ENCODE measurements at places on chromosomes 2 and 18. TPM values are rescaled to one million over a fixed set of nuclear protein-coding genes. Genes with fewer than 3 reads are reported as not detected.

Gene AQP12B
- 0.51 TPM for polyA plus RNA-seq

Gene USP37
- polyA plus RNA-seq: 18.6 TPM

Gene SLC9A2
- polyA plus RNA-seq: 4.7 TPM

Gene MOGAT1
- not detected for polyA plus RNA-seq

Gene ZAP70
- 2.4 TPM for polyA plus RNA-seq

Gene HTR2B
- polyA plus RNA-seq: 13.9 TPM

Gene POLR1A
- 21.6 TPM for polyA plus RNA-seq

Gene DPP10
- polyA plus RNA-seq: 9.9 TPM

Gene SLC4A3
- 6.2 TPM for polyA plus RNA-seq

Gene SPAST
- polyA plus RNA-seq: 31.3 TPM

Gene ERICH2
- 1.4 TPM for polyA plus RNA-seq

Gene FABP1
- polyA plus RNA-seq: 28.4 TPM

Gene ELOA2
- not detected for polyA plus RNA-seq

Gene CRYGD
- polyA plus RNA-seq: 0.59 TPM

Gene FHOD3
- 35.3 TPM for polyA plus RNA-seq

Gene PLCL1
- polyA plus RNA-seq: 15.3 TPM

Gene FIGN
- 10.4 TPM for polyA plus RNA-seq

Gene CD8B2
- 0.15 TPM for polyA plus RNA-seq

Gene VIL1
- 21.6 TPM for polyA plus RNA-seq

Gene LYPD6B
- polyA plus RNA-seq: 31.8 TPM

Gene CSRNP3
- polyA plus RNA-seq: 10.5 TPM

Gene ARHGEF4
- 5.3 TPM for polyA plus RNA-seq

Gene B4GALT6
- polyA plus RNA-seq: 19.2 TPM

Gene LYPD6
- 17.0 TPM for polyA plus RNA-seq

Gene SERPINB4
- not detected for polyA plus RNA-seq

Gene LIMS2
- polyA plus RNA-seq: 17.0 TPM

Gene MYO7B
- 33.3 TPM for polyA plus RNA-seq

Gene ABCG5
- 0.44 TPM for polyA plus RNA-seq

Gene CCDC121
- polyA plus RNA-seq: 10.6 TPM

Gene TM4SF20
- polyA plus RNA-seq: 0.06 TPM

Gene CHST10
- polyA plus RNA-seq: 18.1 TPM

Gene SPAG16
- polyA plus RNA-seq: 73.2 TPM

Gene GCG
- not detected for polyA plus RNA-seq

Gene TUBA4B
- polyA plus RNA-seq: 0.93 TPM

Gene CYS1
- 103 TPM for polyA plus RNA-seq

Gene LRATD1
- polyA plus RNA-seq: 28.3 TPM

Gene NT5C1B
- 1.0 TPM for polyA plus RNA-seq

Gene UGT1A5
- not detected for polyA plus RNA-seq

Gene GFPT1
- 41.9 TPM for polyA plus RNA-seq

Gene MAP4K3
- polyA plus RNA-seq: 77.3 TPM

Gene MC5R
- polyA plus RNA-seq: 0.51 TPM

Gene EDAR
- 2.8 TPM for polyA plus RNA-seq

Gene HRH4
- 0.10 TPM for polyA plus RNA-seq

Gene MAPK4
- polyA plus RNA-seq: 9.7 TPM

Gene KIAA2012
- 0.11 TPM for polyA plus RNA-seq

Gene L3MBTL4
- 7.3 TPM for polyA plus RNA-seq

Gene PLEK
- polyA plus RNA-seq: 6.6 TPM

All from renal cortex interstitium (tissue), 15 donors.